NCI-H510A (cell line): ENCODE measurements at places on chromosomes 7 and 10.
A peak's percentile ranks its signal among the peaks of the same experiment; 100 is the strongest.

DNA sequence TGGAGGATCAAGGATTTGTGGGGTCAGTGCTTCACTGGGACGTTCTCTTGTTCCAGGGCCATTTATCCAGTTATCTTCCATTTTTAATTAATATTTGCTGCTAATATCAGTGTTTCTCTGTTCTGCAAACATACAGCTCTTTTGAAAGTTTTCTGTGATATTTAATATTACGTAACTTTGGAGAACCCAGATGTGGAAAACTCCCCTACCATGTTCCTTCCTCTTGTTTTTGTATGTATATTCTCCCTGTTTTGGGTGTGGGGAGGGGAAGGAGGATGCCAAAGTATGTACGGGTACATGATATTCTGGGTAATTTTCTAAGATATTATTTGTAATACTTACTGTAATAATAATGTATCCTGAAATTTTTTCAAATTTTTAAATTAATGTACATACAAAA, 55.9 kb downstream of the MYO3A start:
- no peak for DNase-seq

DNA sequence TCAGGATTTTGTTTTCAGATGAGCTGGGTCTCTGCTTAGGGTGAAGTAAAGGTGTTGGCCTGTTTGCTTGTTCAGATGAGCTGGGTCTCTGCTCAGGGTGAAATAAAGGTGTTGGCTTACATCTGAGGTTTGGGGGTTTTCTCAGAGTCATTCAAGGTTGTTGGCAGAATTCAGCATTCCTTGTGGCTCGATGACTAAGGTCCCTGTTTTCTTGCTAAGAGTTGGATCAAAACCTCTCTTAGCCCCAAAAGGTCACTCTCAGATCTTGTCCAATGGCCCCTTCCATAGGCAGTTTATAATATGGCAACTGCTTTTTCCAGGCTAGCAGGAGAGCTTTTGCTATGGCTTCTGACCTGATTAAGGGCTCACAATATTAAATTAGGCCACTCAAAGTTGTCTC, 106.6 kb downstream of the ADAM22 start:
- no peak for DNase-seq

GRCh38 chr7:129829737-129830631, 122.8 kb downstream of the UBE2H start:
- DNase-seq = peak; percentile 15

GRCh38 chr10:97843281-97843671, 6.4 kb upstream of the GOLGA7B start:
- DNase-seq = peak; percentile 88

DNA sequence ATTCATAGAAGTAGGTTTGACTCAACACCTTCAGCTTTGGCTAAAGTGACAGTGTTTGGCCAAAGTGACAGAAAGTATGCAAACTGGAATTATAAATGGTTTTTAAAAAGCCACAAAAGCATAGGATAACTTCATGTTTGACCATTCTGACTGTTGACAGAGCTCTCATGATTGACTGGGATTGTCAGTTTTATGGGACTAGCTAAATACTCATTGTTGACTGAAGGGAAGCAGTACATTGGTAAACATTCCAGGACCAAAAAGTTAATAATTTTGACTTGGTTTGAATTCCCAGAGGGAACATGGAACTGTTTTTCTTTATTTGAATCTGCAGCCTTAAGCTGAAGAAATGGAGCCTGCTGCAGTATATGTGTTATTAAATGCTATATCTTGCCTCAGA, 84.6 kb upstream of the STEAP4 start:
- no peak for DNase-seq

GRCh38 chr10:5617521-5617920, 48.9 kb downstream of the ASB13 start:
- DNase-seq = no peak

GRCh38 chr7:128425850-128426249, 16.1 kb upstream of the IMPDH1 start:
- DNase-seq = no peak

GRCh38 chr10:12561307-12561706, 212.0 kb downstream of the CAMK1D start:
- no peak for DNase-seq

DNA sequence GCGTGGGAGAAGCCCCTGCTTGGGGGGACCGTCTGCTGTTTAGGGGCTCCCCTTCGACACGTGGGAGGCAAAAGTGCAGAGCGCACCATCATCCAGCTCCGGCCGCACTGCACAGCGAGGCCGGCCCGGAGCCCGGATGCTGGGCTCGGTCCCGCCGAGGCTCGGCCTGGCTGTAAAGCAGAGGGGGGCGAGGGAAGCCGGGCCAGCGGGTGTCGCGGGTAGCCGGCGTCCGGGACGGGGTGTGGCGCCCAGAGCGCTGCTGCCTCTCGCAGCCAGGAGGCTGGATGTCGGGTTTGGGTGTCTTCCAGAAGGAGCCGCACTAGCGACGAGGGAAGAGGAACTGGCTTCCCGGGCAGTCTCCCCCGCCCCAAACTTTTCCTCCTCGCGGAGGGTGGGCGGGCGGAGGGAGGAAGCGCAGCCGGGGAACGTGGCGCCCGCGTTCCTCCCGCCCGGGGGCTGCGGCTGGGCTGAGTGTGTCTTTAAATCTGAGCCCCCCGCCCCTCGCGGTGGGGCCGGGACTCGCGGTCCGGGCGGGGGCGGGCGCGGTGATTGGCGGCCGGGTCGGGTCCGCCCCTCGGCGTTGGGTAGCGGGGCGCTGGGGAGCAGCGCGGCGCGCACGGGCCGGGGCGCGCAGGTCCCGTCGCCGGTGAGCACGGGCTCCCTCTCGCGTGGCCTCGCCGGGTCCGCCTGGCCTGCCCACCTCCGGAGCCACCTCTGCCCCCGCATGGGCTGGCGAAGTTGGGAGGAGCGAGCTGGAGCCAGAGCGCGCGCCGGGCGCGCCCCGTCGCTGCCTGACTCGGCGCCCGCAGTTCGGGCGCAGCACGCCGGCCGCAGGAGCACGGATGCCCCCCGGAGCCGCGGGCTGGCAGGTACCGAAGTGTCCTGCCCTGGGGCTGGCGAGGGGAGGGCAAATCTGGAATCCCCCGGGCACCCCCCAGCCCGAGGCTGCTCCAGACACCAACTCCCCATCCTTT, at the start of gene PALD1:
TSS of gene PALD1 (plus strand) at position 577 of the 974 bp plus-strand sequence. CDS start 47,185 bp downstream, outside the sequence.
- DNase-seq = peak; percentile 58

DNA sequence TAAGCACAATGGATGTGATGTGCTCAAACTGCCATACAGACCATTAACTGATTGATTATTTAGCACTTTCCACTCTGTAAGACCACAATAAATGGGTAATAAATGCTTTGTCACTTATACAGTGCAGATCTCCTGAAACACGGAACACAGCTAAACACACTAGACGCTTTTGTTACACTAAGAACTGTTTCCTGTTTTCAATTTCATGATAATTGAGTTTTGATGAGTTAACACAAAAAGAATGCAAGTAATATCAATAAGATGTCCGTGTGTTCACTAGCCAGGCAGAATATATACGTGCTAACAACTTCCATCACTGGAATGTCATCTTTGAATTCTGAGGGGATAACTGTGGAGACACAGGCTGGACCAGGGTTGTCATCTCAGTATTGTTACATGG, 178.8 kb downstream of the SKAP2 start:
- DNase-seq = no peak

DNA sequence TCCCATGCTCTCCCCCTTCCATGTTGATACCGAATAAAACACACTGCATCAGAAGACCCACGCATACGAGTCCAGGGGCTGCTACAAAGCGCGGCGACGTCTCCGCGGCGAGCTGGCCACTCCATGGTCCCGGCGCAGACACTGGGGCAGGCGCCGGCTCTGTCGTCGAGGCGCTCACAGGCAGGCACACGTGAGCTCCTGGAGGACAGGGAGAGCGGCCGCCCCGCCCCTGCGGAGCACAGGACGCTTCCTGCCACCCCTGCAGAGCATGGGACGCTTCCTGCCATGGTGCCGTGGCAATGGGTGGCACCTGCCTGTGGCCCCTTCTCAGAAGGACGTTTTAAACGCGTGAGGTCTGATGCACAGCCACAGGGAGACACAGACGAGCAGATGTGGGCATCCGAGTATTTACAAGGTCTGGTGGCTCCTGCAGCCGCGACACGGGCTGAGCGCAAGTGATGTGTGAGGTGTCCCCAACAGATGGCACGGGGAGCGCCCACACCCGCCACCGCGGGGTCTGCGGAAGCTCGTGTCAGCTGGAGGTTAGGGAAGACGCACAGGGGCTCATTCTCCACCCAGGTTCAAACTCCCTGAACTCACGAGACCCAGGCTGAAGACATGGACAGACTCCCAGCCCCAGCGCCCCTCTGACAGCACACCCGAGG, 21.4 kb upstream of the GPR146 start:
- DNase-seq = no peak

DNA sequence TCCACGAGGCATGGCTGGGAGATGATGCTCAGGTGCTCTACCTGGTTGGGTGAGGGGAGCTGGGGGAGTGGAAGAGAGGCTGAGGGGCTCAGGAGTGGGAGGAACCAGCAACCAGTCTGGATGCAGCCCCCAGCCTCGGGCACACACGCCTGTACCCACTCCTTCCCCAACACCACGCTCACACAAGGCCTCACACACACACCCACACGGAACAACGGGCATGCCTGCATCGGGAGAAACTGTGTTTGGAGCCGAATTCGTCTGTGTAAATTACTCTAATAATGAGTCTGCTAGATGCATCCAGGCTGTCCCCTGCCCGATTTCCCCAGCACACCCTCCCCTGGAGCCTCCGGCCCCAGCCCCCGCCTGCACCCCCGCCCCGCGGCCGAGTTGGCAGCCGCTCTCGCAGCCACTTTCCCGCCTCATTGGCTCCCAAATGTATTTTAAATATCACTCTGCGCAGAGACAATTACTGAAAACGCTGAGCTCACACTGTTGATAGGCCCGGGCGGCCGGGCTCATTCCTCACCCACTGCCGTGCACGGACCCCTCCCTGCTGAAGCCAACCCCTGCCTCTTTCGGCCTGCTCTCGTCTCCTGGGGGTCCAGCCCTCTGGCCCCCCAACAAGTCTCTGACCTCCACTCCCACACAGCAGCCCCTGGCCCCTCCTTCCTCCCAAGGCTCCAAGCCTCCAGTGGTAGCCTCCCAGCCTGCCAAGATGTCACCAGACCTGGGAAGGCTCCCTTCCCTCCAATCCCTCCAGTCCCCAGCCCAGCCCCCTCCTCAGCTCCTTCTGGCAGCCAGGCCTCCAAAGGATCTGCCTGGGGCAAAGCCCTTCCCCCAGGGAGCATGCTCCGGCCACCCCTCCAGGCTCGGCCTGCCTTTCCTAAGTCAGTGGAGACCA, 11.1 kb downstream of the H2BK1 start:
- DNase-seq = no peak

DNA sequence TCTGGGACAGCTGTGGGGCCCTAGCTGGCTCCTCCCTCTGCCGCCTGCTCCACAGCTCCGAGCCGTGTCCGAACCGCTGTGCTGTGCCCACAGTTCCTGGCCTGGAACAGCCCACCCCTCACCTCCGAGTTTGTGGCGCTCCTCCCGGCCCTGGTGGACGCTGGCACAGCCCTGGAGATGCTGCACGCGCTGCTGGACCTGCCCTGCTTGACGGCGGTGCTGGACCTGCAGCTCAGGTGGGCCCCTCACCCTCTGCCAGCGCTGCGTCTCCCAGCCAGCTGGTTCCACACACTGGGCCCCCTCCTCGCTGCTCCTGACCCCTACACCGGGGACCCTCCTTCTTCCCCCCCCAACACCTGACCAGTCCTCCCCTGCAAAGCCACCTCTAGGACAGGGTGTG, 12.1 kb downstream of the AP5Z1 start:
- no peak for DNase-seq

GRCh38 chr7:84847790-84848189, 339.1 kb downstream of the SEMA3D start:
- DNase-seq = no peak

- no peak for DNase-seq
Measured at GRCh38 chr10:29533696-29534285, 101.0 kb downstream of the SVIL start.

DNA sequence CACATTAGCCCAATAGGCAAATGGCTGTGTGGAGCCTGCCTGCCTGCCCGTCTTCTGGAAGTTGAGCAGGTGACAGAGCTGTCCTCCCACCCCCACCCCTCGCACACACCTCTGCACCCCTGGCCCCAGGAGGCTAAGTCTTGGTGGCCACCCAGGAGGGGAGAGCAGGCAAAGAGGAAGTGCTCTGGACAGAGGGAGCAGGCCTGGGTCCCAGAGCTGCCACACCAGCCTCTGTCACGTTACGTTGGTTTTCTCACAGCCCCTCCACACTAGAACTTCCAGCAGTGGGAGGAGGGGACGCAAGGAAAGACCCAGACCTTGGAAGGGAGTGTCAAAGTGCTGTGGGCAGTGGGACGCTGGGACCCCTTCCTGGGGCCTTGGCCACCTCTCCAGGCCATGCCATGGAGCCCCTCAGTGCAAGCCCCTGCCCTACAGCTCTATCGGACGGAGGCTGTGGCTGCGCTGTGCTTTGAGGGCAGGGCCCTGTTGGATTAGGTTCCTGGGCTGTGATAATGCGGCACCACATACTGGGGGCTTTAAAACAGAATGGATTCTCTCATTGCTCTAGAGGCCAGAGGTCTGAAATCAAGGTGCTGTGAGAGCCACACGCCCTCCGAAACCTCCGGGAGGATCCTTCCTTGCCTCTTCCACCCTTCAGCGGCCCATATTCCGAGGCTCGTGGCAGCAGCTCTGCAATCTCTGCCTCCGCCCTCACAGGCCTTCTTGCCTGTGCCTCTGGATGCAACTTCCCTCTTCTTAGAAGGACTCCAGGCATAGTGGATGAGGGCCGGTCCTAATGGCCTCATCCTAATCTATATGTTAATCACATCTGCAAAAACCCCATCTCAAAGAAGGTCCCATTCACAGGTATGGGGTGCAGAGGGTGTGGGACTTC, 9.9 kb downstream of the PRKAG2 start:
- DNase-seq = no peak

GRCh38 chr7:64114791-64115190, 69.6 kb downstream of the ZNF727 start:
- no peak for DNase-seq

- no peak for DNase-seq
Measured at GRCh38 chr7:135728136-135728669, at the start of gene SLC13A4. Gene SLC13A4, minus strand, starts transcription at chr7:135728186. Its CDS starts 690 bp downstream, at chr7:135727496.

- no peak for DNase-seq
Measured at GRCh38 chr10:29958440-29958839, 100.9 kb downstream of the JCAD start.
